ENCODE measurements at places on chromosomes 1 and 21.

- DNase-seq, result no peak
Measured at GRCh38 chr1:114113411-114114184, 40.1 kb downstream of the SYT6 start.

- no peak for DNase-seq
Measured at GRCh38 chr1:2279210-2279639, 51.1 kb downstream of the SKI start.

- DNase-seq, result no peak
Measured at GRCh38 chr1:85225624-85226380, 25.0 kb upstream of the SYDE2 start.

- DNase-seq, result no peak
Measured at GRCh38 chr1:53148123-53148522, 5.7 kb upstream of the SLC1A7 start.

GRCh38 chr1:36807262-36807661, 227.1 kb downstream of the GRIK3 start:
- no peak for DNase-seq

DNA sequence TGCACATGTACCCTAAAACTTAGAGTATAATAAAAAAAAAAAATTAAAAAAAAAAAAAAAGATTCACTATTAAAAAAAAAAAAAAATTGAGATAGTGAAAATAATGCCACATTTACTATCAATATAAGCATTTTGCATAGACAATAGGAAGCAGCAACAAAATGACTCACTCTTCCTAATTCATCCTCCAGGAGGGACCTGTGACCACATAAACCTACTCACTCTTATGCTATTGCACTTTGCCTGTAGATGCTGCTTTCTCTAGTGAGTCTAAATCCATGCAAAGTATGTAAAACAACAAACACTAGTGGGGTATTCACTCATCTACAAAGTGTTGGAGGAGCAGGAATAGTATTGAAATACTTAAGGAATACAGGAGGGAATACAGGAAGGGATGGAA, 2.9 kb downstream of the OR10J5 start:
- no peak for DNase-seq

- no peak for DNase-seq
Measured at GRCh38 chr1:230026572-230026971, 40.5 kb upstream of the GALNT2 start.

DNA sequence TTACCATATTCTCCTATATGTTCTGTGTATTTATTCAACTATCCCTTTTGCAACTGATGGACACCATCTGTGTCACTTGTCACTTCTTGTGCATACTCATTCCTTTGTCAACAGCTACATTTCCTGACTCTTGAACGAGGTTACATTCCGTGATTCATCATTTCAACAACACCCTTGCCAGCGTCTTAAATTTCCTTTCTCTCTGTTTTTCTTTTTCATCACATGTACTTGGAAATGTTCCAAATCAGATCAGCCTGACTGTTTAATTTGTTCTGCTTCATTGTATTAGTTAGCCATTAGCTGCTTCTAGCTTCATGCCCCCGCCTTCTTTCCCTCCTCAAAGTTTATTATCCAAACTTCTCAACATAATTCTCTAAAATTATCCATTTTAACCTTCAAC, 173.0 kb downstream of the ADGRL4 start:
- no peak for DNase-seq
